Astrocyte of the hippocampus (primary cell): ENCODE measurements at places on chromosomes 7 and 10.
A peak's percentile ranks its signal among the peaks of the same experiment; 100 is the strongest.

GRCh38 chr7:29414216-29414615 lies 149.4 kb upstream of the PRR15 start:
- no peak for DNase-seq

DNA sequence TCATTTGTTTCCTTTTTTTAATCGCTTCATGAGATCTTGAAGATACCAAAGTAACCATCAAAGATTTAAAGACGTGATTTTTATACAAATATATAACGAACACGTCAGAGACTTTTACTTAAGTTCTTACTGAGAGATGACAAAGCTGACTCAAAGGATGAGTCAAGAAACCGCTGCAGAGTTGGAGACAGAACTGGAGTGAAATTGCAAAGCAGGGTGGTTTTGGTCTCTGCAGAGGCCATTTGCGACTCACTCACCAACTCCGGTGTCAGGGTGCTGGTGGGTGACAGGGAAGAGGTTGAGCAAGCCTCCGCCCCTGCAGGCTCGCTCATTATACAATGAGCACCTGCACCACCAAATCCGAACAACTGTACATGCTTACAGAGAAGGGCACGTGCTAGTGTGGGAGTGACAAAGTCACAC lies 75.2 kb downstream of the DNAJB6 start:
- DNase-seq, result peak; percentile 68

DNA sequence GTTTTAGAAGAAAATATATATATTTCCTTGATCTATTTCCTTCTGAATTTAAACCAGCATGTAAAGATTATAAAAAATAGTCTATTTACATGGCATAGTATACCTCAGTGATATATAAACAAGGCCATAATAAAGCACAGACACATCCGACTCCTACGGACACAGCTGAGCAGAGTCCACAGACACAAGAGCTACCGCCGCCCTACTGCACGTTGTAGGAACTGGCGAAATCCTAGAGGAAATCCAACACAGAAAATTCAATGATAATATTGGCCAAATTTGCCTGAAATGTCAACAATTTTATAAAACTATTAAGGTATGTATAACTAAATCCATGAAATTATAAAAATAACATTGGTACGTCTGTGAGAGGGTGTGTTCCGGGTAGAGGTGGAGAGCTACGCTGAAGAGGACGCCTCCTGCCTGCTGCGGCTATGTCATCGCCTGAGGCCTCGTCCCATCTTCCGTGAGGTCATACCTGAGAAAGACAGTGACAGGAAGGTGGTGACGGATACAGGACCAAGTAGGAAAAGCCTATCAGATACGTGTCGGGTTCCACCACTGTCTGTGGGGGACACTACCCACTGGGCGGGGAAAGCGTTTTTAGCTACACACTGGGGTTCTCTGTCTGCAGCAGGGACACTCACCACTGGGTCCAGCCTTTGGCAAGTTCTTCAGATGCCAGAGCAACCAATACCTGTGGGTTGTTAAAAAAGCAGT lies 29.3 kb upstream of the NCAPG2 start:
- DNase-seq, result no peak

- no peak for DNase-seq
Measured at GRCh38 chr7:129017264-129017663, 37.6 kb downstream of the TNPO3 start.
